ENCODE measurements at places on chromosomes 2 and 18. TPM values are rescaled to one million over a fixed set of nuclear protein-coding genes. Genes with fewer than 3 reads are reported as not detected.

- DNase-seq, result no peak
Measured at GRCh38 chr18:36661999-36662398, 166.8 kb downstream of the TPGS2 start.

GRCh38 chr18:2970772-2971659 is 41.9 kb downstream of the LPIN2 start:
- no peak for DNase-seq

DNA sequence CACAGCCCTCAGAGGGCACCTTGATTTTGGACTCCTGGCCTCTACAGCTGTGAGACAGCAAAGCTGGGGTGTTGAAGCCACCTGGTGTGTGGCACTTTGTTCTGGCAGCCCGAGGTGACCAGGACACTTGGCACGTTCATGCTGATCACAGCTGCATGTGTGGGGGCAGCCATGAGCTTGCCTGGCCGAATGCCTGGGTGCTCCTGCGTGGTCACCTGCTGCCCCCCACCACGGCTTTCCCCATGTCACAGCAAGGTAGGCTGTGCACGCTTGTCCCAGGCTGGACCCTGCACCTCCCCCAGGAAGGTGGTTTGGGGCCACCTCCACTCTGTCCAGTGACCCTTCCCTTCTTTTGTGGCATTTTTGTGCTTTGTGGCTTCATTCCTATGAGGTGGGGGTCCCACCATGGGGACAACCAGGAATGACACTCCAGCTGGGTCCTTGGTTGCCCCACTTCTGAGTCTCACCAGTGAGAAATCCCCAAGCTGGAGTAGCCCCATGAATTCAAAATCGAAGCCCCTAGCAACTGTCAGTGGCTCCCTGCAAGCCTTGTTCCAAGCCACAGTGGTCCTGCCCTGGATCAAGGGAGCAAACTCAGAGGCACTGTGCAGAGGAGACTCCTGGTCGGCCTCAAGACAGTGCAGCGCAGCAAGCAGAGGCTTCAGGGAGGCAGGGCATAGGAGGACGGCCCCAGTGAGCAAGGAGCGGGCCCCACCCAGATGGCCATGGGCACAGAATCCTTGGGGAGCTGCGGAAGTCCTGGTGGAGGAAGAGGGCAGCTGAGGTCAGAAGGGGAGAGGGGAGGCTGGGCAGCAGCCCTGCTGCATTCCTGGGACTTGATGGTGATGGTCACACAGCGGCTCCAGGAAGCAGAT is 121.4 kb upstream of the HS6ST1 start:
- DNase-seq, result no peak

GRCh38 chr2:37587817-37588216 is 83.6 kb downstream of the CDC42EP3 start:
- no peak for DNase-seq

GRCh38 chr18:75574187-75574586 is 146.7 kb upstream of the SMIM21 start:
- DNase-seq, result no peak

- DNase-seq, result no peak
Measured at GRCh38 chr2:210481601-210482175, 5.1 kb upstream of the LANCL1 start.

Gene FRZB
- polyA plus RNA-seq, result 10.9 TPM

Gene CYTIP
- polyA plus RNA-seq, result 1.7 TPM

Measured in left kidney (tissue), 8 donors.